ENCODE measurements at places on chromosomes 11 and 22.
A peak's percentile ranks its signal among the peaks of the same experiment; 100 is the strongest.

- DNase-seq: no peak
Measured at GRCh38 chr11:12183827-12184620, 73.6 kb downstream of the MICAL2 start.

- no peak for DNase-seq
Measured at GRCh38 chr11:69269388-69269787, 24.6 kb upstream of the MYEOV start.

DNA sequence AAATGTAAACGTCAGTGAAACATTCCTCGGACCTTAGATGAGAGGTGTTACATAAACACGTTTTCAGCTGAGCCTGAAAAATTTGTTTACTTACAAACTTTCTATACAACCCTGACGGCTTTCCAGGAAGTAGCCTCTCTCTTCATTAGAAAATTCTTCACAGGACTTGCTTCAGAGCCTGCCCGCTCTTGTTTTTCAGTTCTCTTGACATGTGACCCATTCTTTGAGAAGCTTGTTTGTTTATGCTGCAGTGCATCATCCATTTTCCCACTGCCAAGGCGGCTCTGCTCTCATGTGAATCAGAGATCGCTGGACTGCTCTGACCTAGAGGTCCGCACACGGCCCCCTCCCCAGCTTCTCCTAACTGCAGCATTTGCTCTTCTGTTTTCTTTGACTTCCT, 47.9 kb upstream of the ARHGAP42 start:
- no peak for DNase-seq

- no peak for DNase-seq
Measured at GRCh38 chr11:121494355-121495099, 41.8 kb upstream of the SORL1-AS1 start.

GRCh38 chr11:94776351-94777321, 8.5 kb downstream of the AMOTL1 start:
- no peak for DNase-seq

DNA sequence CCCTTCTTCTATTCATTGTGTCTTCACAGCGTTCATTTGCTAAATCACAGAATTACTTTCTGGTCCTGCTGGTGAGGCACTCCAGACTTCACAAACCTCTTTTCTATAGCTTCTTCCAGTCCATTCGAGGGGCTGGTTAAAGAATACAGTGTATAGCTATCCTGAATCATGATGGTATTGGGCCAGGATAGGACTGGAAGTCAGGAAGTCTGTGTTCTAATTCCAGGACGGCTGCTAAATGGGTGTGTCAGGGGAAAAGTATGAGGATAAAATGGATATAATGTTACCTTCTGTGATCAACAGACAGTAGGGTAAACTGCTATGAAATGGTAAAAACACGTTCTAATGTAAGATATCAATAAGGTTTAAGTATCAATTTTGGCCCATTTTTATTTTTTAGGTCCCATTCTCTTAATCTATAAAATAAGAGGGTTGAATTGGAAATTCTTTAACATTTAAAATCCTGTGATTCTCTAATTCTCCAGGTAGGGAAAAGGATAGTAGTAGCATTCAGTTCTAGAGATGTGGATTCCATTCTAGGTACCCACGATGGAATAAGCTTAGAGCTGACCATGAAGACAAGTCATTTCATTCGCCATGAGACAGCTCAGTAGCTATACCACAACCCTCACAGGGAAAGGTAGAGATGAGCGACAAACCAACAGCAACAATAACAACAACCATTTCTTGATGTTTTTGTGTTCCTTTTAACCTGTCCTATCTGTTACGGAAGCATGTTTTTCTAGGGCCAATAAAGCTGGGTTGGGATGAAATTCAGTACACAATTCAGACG, 96.1 kb downstream of the SLC1A2 start:
- no peak for DNase-seq

DNA sequence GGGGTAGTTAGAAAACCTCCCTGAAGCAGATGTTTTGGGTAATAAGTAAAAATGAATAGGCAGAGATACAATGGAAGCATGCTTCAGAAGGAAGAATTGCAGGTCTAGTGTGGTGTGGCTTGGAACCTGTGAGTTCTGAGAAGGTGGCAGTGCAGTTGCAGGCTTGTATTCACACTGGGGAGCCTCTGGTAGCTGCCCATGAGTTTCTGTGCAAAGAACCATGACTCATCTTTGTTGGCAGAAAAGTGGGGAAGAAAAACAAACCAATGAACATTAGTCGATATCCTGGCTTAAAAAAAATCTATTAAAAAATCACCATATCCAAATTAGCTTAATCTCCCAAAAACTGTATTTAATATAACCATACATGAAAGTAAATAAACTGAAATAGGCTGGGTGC, 232.6 kb downstream of the FAT3 start:
- no peak for DNase-seq

- no peak for DNase-seq
Measured at GRCh38 chr11:82978422-82979099, 77.0 kb downstream of the DDIAS start.

DNA sequence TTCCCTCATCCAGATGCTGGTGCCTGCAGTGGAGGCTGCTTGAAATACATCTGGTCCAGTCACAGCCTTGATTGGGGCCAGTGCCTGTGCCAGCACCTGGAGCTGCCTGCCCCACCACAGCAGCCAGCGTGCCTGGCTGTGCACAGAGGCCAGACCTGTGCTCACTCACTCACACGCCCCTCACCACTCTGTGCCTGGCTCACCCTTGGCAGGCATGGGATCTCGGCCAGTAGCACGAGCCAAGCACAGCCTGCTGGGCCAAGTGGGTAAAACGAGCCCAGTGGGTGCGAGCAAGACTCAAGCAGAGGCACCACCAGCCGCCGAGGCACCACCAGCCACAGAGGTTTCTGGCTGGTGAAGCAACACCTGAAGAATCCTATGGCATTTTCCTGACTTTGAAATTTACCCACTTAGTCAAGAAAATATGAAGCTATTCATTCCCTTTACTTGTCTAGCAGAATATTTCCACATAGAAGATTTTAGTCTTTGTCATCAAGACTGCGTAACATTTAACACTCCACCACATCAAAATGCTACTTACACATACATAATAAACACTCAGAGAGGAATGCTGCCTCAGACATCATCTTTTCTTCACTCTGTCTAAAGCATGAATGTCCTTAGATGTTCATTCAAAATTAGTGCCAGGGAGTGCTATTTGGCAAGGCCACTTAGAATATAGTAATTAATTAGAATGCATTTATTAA, 424.3 kb upstream of the FAT3 start:
- no peak for DNase-seq

DNA sequence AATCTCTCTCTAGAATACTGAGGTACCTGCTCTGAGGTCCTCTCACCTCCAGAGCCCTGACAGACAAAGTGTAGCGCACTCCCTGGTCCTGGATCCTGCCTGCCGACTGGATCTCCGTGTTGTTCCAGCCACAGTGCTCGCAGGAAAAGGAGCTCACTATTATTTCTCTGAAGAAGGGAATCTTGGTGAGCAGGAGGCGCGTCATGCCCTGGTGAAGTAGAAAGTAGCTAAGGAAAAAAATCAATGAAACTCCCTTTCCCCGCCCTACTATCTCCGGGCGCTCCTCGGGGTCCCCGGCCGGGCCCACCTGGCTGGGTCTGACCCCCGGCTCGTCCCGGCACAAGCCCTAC, 412 bp downstream of the ZPR1 start:
- no peak for DNase-seq

GRCh38 chr11:129637473-129637872, 178.2 kb upstream of the TMEM45B start:
- DNase-seq: no peak

DNA sequence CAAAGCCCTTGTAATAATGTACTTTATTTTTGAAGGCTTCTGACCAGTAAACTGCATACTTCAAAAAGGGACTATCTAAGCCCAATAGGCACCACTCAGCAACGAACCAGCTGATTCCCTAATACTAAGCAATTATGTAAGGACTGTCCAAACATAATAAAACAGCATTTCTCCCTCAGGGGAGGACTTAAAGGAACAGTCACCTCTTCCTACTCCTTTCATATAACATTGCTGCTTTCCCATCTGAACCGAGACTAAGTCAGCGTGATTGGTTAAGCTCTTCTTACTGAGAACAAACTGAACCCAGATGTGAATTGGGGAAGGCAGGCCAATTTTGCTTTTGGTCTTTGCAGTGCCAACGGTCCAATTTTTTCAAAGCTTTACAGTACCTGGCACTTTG, 420.0 kb downstream of the METTL15 start:
- no peak for DNase-seq

GRCh38 chr22:41596776-41597634, 7.4 kb upstream of the PMM1 start:
- peak; percentile 25 for DNase-seq

DNA sequence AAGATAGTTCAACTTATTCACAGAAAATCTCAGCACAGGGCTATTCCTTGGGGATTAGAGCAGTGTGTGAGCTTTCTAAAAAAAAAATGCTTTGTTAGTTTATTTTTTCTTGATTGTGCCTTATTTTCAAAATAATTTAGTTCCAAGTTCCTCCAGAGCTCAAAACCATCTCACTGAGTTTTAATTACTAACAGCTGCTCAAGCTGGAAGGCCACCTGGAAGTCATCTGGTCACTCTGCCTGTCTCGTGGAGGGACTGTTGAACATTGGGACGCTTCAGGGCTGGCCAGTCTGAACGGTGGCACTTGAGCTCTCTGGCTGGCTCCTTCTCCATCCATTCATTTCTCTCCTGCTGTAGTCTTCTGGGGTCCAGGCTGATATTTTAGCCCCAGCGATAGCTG, 4.0 kb downstream of the OR51E1 start:
- DNase-seq: no peak

DNA sequence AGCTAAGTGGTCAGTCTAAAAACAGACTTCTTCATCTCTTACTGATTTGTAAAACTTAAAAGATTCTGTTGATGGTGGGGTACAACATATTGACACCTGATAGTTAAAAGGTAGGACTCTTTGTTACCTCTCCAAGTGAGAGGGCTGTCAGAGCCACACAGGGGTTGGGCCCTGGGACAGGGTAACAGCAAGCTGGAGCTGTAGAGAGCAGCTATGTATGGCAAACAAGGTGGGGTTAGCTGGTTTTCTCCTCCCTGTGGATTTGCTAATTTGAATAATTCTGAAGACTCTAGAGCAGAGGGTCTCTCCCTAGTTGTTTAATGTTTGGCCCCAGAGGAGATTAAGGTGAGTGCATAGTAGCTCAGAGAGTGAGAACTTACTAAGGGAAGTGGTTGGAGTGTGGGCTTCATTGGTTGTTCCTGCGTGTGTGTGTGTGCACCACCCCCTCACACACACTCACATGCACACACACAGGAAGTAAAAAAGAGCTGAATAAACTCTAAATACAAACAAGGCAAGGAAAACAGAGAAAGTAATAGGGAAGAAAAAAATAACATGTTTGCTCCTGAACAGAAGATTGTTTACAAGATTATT, 9.2 kb upstream of the GAS2 start:
- DNase-seq: no peak

DNA sequence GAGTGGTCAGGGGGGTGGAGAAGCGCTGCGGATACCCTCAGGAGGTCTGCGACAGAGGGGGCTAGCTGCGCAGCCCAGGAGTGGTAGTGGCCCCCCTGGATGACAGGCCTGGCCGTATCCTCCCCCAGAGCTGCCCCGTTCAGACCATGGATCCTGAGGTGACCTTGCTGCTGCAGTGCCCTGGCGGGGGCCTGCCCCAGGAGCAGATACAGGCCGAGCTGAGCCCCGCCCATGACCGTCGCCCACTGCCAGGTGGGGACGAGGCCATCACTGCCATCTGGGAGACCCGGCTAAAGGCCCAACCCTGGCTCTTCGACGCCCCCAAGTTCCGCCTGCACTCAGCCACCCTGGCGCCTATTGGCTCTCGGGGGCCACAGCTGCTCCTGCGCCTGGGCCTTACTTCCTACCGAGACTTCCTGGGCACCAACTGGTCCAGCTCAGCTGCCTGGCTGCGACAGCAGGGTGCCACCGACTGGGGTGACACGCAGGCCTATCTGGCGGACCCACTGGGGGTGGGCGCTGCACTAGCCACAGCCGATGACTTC, 505 bp downstream of the NUDT22 start:
- DNase-seq: no peak

DNA sequence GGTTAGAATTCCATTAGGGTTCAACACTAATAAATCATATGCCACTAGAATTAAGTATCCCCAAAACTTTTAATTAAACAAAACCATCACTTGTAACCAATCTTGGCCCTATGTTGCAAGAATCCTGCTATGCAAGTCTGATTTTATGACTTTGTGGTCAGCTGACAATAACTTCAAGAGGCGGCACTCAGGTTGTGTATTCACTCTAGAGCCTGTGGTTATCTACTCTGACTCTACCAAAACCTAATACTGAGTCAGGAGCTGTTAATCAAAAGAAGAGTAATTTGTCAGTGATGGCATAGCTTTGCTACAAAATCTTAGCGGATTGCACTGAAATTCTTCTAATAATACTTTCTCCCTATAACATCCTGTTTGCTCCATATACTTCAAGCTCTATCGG, 253.7 kb downstream of the AASDHPPT start:
- DNase-seq: no peak

DNA sequence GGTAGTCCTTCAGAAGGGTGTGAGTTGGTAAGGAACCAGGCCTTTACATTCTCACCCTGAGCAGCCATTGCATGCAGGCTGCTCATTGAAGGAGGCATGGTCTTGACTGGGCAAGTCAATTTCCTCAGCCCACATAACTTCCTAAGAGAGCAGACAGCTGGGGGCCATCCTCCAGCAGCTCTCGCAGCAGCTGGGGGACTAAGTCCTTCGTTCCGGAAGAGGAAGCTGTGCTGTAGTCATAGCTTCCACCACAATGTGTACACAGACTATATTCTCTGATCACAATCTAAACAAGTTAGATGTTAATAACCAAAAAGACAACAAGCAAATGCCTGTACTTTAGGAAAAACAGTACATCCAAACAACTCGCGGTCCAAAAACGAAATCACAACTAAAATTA, 30.1 kb upstream of the MPPED1 start:
- DNase-seq: no peak

DNA sequence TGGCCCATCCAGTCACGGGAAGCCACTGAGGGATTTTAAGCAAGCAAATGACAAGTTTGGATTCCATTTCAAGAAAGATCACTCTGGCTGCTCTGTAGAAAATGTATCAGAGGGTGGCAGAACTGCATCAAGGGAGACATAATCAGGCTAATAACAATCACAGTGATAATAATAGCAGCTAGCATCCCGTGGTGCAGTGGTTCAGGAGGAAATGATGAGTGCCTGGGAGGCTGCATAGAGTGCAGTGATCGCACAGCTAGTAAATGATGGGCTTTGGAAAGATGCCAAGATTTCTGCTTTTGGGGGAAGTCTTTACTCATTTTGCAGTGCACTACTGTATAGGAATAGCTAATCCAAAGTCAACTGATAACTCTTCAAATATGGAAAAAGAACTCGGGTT, 35.8 kb downstream of the TNRC6B start:
- DNase-seq: no peak

DNA sequence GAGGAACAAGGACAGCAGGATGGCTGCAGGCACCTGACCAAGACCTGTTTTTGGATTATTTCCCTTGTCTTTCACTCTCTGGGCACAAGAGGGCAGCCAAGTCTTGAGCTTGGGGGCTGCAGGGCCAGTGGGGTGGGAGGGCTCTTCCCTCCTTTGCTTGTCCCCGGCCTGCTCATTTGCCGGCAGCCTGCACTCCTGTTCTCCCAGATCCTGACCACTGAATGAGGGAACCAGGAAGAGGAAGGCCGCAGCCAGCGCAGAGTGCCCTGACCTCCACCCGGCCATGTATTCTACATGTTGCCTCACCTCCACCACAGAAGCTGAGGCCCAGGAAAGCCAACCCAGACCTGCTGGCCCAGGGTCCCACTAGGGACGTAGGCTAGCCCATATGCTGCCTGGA, 15.5 kb upstream of the NNMT start:
- no peak for DNase-seq

GRCh38 chr11:95832763-95833162, 42.5 kb downstream of the CEP57 start:
- DNase-seq: no peak
